ENCODE measurements at places on chromosomes 12 and 14.

DNA sequence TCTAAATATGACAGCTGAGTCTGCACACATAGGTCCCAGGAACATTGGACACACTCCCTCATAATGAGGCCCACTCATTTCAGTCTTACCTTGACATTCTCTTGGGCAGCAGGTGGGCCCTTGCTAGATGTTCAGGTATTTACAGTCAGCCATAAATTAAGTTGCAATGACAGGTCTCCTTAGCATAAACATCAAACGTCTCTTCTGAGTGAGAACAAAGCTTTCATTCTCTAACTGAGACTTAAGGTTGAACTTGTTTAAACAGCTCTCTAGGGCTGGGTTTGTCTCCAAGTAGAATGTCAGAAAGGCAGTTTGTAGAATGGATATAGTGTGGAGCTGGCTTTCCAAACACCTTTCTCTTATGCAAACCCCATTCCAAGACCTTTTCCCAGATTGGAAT lies 10.3 kb downstream of the ACVR1B start:
- no peak overlapping the region for H3K27ac ChIP-seq
- H3K4me3 ChIP-seq, result no peak overlapping the region
- peaks cover 14% of the 10 kb centered on the region for H3K36me3 ChIP-seq
- H3K27me3 ChIP-seq, result no peaks in the 10 kb centered on the region
- DNase-seq, result no peak

DNA sequence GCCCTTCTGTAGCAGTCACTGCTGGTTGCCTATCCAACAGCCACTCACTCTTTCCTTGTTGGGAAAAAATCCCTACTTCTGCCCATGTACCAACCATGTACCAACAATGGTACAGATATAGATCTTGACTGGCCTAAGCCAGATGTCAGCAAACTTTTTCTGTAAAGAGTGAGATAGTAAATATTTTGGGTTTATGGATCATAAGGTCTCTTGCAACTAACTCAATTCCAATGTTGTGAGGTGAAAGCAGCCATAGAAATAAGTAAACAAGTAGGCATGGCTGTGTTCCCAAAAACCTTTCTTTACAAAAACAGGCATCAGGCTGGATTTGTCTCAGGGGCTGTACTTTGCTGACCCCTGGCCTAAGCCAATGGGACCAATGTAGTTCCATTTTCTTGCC lies 73.5 kb downstream of the ARMH4 start:
- H3K27ac ChIP-seq, result no peak overlapping the region
- no peak overlapping the region for H3K4me3 ChIP-seq
- H3K27me3 ChIP-seq, result peaks cover under 1% of the 10 kb centered on the region
- no peak for DNase-seq
- no peaks in the 10 kb centered on the region for H3K36me3 ChIP-seq
- H3K4me1 ChIP-seq, result peaks cover 33% of the 10 kb centered on the region

GRCh38 chr14:40218282-40218941 lies 786.2 kb upstream of the FBXO33 start:
- H3K27me3 ChIP-seq, result no peaks in the 10 kb centered on the region
- no peak overlapping the region for H3K4me3 ChIP-seq
- no peaks in the 10 kb centered on the region for H3K4me1 ChIP-seq
- no peak for DNase-seq
- H3K27ac ChIP-seq, result no peak overlapping the region
- H3K36me3 ChIP-seq, result no peaks in the 10 kb centered on the region

GRCh38 chr14:75522224-75522982 lies at the start of gene BATF:
Gene BATF, plus strand, starts transcription at chr14:75522469. Its CDS starts 214 bp downstream, at chr14:75522683.
- H3K36me3 ChIP-seq, result no peaks in the 10 kb centered on the region
- H3K27me3 ChIP-seq, result peaks cover 45% of the 10 kb centered on the region
- no peak for DNase-seq
- H3K27ac ChIP-seq, result no peak within 1 kb of the TSS
